Stimulated activated CD4-positive, alpha-beta T cell treated with anti-CD3 and anti-CD28 coated beads, Interleukin-1b, Interleukin-23, amount 100 ng/mL, for 4 hours (primary cell): ENCODE measurements at places on chromosomes 4 and X.

DNA sequence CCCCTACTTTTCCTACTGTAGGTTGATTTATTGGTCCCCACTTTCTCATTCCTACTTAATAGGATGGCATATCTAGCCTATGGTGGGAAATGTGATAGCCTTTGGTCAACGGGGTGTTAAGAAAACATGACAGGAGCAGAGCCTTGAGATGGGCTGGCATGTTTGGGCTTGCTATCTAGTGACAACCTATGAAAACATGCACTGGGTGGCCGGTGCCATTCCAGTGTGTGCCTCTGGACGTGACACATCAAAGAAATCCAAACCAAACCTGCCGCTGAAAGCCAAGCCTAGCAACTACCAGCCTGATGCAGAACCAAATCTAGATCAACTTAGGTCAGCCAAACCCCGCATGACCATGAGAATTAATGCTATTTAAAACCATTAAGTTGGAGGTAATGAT lies 317.6 kb downstream of the DMD start:
- no peak for DNase-seq

GRCh38 chr4:23932901-23933308 lies 43.1 kb upstream of the PPARGC1A start:
- no peak for DNase-seq

DNA sequence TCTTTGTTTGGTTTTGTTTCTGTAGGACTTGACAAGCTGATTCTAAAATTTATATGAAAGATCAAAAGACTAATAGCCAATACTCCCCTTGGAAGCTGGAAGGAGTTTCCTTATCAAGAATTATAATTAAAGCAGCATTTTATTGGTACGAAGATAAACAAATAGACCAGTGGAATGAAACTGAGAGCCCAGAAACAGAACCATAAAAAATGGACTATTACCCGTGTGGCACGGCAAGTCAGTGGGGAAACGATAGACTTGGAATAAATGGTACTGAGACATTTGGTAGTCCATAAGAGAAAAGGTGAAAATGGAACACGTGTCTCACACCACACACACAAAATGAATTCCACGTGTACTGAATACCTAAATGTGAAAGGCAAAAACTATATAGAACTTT lies 42.4 kb upstream of the CEP135 start:
- DNase-seq: no peak

DNA sequence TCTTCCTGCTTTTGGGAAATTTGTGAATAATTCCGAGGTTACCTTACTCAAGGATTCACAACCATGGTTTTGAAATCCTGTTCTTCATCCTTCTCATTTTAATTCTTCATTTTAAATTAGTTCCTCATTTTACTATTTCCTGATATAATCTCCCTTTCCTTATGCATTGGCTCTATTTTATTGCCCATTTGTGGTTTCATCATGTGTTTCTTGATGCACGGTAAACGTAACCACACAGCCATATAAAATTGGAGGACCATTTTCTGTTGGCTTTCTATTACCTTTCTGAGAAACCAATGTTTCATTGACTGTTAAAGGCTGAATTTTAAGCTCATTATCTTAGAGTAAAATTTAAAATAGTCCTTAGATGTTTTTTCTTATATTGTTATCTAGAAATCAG lies 100.3 kb upstream of the NDST4 start:
- DNase-seq: no peak

- peak; percentile 52 for DNase-seq
Measured at GRCh38 chrX:38800981-38801845, at the start of gene MID1IP1. Gene MID1IP1, plus strand, starts transcription at chrX:38801459. Its CDS starts 3,488 bp downstream, at chrX:38804947.

- no peak for DNase-seq
Measured at GRCh38 chr4:38371391-38371851, 292.6 kb upstream of the KLF3 start.

- no peak for DNase-seq
Measured at GRCh38 chr4:140996766-140997165, 136.5 kb downstream of the RNF150 start.

GRCh38 chrX:124211312-124211942 lies 121.0 kb upstream of the TEX13D start:
- DNase-seq: no peak

DNA sequence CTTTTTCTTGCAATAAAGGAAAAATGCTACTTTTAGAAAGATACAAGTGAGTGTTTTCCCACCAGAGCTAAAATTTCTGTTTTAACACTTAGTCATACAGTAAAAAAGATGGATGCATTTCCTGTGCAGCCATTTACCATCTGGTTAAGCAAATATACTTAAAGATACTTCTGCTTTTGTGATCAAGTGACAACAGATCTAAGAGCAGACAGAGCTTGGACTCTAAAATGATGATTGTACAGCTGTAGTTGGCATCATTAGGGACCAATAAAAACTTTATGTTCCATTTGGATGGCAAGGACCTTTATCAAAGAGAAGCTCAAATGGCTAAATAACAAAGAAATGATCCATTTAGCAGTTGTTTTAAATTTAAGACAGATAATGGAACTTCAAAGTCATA lies 270.8 kb downstream of the FSTL5 start:
- no peak for DNase-seq

- DNase-seq: no peak
Measured at GRCh38 chr4:57989430-57989829, 879.2 kb upstream of the IGFBP7 start.

- no peak for DNase-seq
Measured at GRCh38 chrX:130080791-130081367, 29.4 kb downstream of the ELF4 start.

DNA sequence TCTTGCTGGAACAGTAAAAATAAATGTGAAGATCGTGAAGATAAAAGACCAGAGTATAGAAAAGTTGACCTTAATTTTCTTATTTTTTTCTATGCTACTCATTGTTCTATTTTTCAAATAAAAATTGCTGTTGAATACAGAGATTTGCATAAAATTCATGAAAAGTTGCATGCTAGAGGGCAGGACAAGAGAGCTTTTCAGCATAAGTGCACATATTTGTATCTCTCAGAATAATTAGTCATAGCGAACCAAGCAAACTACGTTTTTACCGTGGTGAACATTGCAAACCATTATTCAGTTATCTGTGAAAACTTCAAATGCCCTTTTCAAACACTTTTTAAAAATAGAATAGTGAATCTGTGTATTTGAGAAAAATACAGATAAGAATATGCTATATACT lies 26.4 kb upstream of the AFF2 start:
- DNase-seq: no peak
